Camera-type eye (tissue), 1 donor: ENCODE measurements at places on chromosomes 2 and 18. TPM values are rescaled to one million over a fixed set of nuclear protein-coding genes. Genes with fewer than 3 reads are reported as not detected.

The ERMN gene
- total RNA-seq = 6.0 TPM

The KRCC1 gene
- total RNA-seq = 22.0 TPM

The RNASEH1 gene
- 23.1 TPM for total RNA-seq

The TMEFF2 gene
- total RNA-seq = 12.6 TPM

The KRTCAP3 gene
- not detected for total RNA-seq

The ALPP gene
- not detected for total RNA-seq

The NTSR2 gene
- 0.44 TPM for total RNA-seq

The CHRNG gene
- 2.0 TPM for total RNA-seq

The GNLY gene
- 0.27 TPM for total RNA-seq

The HDHD2 gene
- total RNA-seq = 50.9 TPM

The STON1 gene
- 81.0 TPM for total RNA-seq

The SLC16A14 gene
- 17.5 TPM for total RNA-seq

The ZNG1B gene
- total RNA-seq = 59.5 TPM

The ITM2C gene
- 162 TPM for total RNA-seq

The KANSL1L gene
- 94.0 TPM for total RNA-seq

The KYNU gene
- total RNA-seq = 3.5 TPM

The TFCP2L1 gene
- 1.1 TPM for total RNA-seq

The ESPNL gene
- total RNA-seq = 1.2 TPM

The C2orf92 gene
- 16.2 TPM for total RNA-seq

The ZC3H6 gene
- total RNA-seq = 31.9 TPM

The PPP1CB gene
- 297 TPM for total RNA-seq

The REG3A gene
- not detected for total RNA-seq

The GKN2 gene
- total RNA-seq = not detected

The IL36G gene
- not detected for total RNA-seq

The KIF5C gene
- total RNA-seq = 90.0 TPM

The PLB1 gene
- total RNA-seq = 4.1 TPM

The POTEJ gene
- total RNA-seq = 0.71 TPM

The FAM124B gene
- 8.2 TPM for total RNA-seq

The HES6 gene
- 59.3 TPM for total RNA-seq

The EN1 gene
- total RNA-seq = 0.16 TPM

The SCYGR4 gene
- not detected for total RNA-seq

The KCMF1 gene
- 49.3 TPM for total RNA-seq

The ATOH8 gene
- total RNA-seq = 17.6 TPM

The IL1RN gene
- 10.3 TPM for total RNA-seq

The ACVR1C gene
- total RNA-seq = 0.44 TPM

The PCARE gene
- total RNA-seq = 57.0 TPM

The ABCB11 gene
- total RNA-seq = 0.38 TPM

The SEH1L gene
- 30.5 TPM for total RNA-seq

The ZNF396 gene
- total RNA-seq = 5.8 TPM

The HOXD13 gene
- not detected for total RNA-seq

The DUSP2 gene
- total RNA-seq = 8.1 TPM

The RBM45 gene
- 20.8 TPM for total RNA-seq

The MOGAT1 gene
- not detected for total RNA-seq

The KCNIP3 gene
- 11.3 TPM for total RNA-seq

The PLCL1 gene
- 19.9 TPM for total RNA-seq

The IL36B gene
- total RNA-seq = not detected

The VWA3B gene
- total RNA-seq = not detected

The PLA2R1 gene
- 13.2 TPM for total RNA-seq

The FER1L5 gene
- 0.60 TPM for total RNA-seq

The ARHGAP15 gene
- total RNA-seq = 20.8 TPM

The LYG2 gene
- total RNA-seq = not detected

The CACNB4 gene
- 26.2 TPM for total RNA-seq

The CERKL gene
- 39.1 TPM for total RNA-seq
